ENCODE measurements at places on chromosomes 2 and 18. TPM values are rescaled to one million over a fixed set of nuclear protein-coding genes. Genes with fewer than 3 reads are reported as not detected.

DNA sequence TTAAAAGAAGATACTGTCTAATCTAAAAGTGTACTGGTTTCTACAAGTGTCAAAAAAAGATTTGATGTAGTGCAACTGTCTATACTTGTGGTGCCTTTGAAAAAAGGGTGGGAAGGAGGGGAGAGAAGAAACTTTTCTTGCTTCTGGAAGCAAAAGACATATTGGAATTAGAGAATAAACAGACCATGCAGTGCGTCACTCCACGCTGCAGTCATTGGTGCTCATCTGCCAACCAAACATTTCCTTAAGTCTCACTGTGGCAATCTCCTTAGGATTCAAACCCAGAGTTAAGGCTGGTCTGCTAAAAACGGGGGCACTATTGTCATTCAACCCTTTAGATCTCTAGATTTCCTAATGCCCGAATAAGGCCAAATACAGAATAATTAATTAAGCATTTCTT lies 50.9 kb downstream of the PELI1 start:
- H3K27me3 ChIP-seq, result no peaks in the 10 kb centered on the region
- H3K4me1 ChIP-seq, result no peaks in the 10 kb centered on the region
- H3K27ac ChIP-seq, result no peak overlapping the region
- peaks cover 9% of the 10 kb centered on the region for H3K36me3 ChIP-seq

DNA sequence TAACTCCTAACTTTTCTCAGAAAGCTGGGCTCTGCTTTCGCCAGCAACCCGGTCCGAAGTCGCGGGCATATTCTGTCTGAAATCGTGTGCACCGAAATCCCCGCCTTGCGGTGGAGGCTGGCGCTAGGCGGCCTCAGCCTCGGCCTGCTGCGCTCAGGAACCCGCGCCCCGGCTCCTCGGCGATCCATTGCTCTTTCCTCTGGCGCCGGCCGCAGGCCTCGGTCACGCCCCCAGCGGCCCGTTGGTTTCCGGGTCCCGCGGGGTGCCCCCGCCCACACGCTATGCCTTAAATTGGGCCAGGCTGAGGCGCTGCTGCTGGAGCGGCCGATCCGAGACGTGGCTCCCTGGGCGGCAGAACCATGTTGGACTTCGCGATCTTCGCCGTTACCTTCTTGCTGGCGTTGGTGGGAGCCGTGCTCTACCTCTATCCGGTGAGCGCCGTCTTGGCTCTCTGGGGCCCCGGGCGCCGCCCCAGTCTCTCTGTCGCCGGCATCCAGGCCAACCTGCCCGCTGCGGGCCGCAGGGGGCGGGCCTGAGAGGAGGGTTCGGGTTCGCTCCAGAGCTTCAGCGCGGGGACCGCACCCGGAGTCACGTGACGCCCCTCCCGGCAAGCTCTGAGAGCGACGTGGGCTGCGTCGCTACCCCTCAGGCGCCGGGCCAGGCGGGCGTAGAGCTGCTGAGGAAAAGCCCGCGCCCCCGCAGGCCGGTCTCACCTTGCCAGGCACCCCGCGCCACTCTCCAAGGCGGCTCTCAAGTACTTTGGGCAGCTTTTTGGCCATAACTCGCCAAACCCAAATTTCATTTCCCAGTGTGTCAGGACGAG lies at the start of gene CYP20A1:
Gene CYP20A1 (plus strand): TSS at position 315 of the 823 bp plus-strand sequence. CDS start 45 bp downstream, at position 360.
- H3K27me3 ChIP-seq, result no peaks in the 10 kb centered on the region
- H3K4me3 ChIP-seq, result peak within 1 kb of the TSS; percentile 79
- peak; percentile 98 for DNase-seq
- H3K27ac ChIP-seq, result peak within 1 kb of the TSS; percentile 93
- H3K4me1 ChIP-seq, result no peaks in the 10 kb centered on the region

DNA sequence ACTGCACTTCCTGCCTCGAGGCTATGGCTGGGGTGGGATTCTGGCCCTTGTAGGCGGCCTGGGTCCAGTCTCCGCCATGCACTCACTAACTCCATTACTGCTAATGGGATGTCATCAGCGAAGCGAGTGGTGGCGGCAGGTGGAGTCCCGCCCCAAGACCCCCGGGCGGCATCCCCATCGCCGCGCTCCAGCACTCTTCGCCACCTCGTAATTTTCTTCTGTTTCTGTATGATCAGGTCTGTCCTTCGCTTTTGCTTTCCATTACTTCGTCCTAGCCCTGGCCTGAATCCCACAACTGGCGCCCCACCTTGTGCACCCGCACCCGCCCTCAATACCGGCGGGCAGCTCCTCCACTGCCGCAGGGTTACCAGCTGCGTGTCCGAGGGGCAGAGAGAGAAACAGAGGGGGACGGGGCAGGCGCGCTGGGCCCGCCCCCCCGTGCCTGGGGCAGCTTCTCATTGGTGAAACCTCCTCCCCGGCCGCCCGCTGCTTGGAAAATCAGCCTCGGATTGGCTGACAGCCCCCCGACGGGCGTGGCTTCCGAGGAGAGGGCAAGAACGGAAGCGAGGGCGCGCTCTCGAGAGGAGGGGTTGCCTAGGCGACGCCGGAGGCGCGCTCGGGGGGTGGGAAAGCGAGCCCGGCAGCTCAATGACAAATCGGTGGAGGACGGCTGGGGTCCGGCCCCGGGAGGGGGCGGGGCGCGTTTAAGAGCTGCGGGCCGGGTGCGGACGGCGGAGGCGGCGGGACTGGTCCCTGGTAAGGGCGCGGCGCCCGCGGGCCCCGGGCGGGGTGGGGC lies at the start of gene RALB:
Gene RALB (plus strand): TSS at position 628 of the 796 bp plus-strand sequence. CDS start 25,813 bp downstream, outside the sequence.
- no peaks in the 10 kb centered on the region for H3K4me1 ChIP-seq
- DNase-seq, result peak; percentile 100
- H3K4me3 ChIP-seq, result peak within 1 kb of the TSS; percentile 66
- no peak within 1 kb of the TSS for H3K27ac ChIP-seq
- no peaks in the 10 kb centered on the region for H3K36me3 ChIP-seq

DNA sequence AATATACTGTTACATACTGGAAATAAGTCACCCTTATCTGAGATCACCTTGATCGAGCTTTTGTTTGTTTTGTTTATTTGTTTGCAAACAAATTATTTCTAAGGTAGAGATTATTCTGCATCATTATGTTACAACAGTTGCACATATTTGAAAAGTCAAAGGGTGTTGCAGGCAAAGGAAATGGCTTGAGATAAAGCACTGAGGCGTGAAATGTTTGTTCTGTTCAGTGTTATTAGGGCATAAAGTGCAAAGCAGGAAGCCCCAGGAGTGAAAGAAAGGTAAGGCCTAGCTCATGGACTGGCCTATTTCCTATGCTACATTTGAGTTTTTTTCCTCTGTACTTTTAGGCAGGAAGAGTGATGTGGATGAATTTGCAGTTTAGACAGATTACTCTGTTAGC lies 1815.6 kb upstream of the LRRTM1 start:
- H3K27ac ChIP-seq, result no peak overlapping the region
- no peaks in the 10 kb centered on the region for H3K27me3 ChIP-seq
- H3K4me3 ChIP-seq, result no peak overlapping the region
- H3K4me1 ChIP-seq, result no peaks in the 10 kb centered on the region

The CNGA3 gene
- total RNA-seq, result not detected

The ORMDL1 gene
- 63.4 TPM for total RNA-seq

All from aorta (tissue), 5 donors.